ENCODE measurements at places on chromosomes 3 and 15.

GRCh38 chr15:74621936-74622335 is 6.3 kb downstream of the CLK3 start:
- no peak for DNase-seq

- no peak for DNase-seq
Observed at GRCh38 chr3:182294256-182294655, 499.0 kb upstream of the ATP11B start.

DNA sequence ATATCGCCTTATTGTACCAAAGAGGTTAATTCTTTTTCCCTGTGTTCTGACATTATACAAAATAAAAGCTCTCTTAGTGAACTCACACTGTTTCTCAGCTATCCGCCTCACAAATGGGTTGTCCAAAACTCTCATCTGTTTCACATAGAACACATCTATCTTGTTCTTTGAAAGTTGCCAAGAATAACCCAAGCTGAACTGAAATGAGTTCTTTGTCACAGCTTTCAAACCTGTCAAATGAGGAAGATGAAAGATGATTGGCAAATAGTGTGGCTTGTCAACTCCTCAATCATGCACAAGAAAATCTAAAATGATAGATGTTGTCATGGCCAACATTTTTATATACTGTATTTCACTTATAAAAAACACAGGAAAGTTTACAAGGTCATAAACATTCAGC is 168.1 kb upstream of the OSTN start:
- DNase-seq, result no peak

GRCh38 chr15:69074843-69075224 is 60.3 kb downstream of the NOX5 start:
- DNase-seq, result no peak

GRCh38 chr15:33915571-33916407 is 52.5 kb upstream of the CHRM5 start:
- no peak for DNase-seq

GRCh38 chr3:124428372-124429128 is 301.7 kb upstream of the UMPS start:
- no peak for DNase-seq

DNA sequence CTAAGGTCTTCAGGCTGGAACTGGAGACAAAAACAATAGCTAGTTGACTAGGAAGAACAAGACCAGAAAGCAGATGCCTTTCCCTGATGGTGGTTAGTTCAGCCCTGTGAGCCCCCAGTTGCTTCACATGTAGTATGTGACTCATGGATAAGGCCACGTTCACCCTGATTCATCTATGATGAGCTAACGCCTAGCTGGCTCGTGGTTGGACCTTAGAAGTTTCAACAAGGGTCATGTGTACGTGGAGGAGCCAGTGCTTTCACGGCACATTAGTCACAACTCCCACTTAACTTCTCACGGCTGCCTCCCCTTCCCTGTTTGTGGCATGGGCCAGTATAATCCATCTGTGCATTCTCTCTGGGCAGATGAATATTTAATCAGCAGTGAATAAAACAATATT is 20.6 kb downstream of the COL8A1 start:
- DNase-seq, result peak; percentile 79

GRCh38 chr15:26421065-26421464 is 351.8 kb downstream of the GABRB3 start:
- no peak for DNase-seq

GRCh38 chr15:59699810-59700431 is 10.8 kb upstream of the BNIP2 start:
- DNase-seq, result peak; percentile 77

GRCh38 chr3:62727981-62728380 is 147.2 kb downstream of the CADPS start:
- DNase-seq, result no peak

- DNase-seq, result no peak
Observed at GRCh38 chr3:45330510-45331295, 57.7 kb upstream of the LARS2 start.

DNA sequence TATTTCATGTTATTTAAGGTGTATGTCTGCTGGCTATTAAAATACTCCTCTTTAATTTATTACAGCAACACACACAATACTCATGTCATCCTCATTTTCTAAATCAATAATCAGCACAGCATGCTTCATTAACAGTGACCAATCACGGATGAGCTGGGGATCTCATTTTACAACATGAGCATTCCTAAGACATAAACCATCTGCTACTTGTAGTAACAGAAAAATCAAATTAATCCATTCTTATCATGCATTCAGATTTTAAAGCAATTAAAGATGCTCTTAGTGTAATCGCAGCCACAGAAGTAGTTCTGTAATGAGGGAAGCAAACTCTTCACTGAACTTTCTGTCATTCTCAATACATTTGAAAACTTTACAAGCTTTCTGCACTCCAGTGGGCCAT is 191.1 kb downstream of the TBC1D5 start:
- DNase-seq, result no peak

DNA sequence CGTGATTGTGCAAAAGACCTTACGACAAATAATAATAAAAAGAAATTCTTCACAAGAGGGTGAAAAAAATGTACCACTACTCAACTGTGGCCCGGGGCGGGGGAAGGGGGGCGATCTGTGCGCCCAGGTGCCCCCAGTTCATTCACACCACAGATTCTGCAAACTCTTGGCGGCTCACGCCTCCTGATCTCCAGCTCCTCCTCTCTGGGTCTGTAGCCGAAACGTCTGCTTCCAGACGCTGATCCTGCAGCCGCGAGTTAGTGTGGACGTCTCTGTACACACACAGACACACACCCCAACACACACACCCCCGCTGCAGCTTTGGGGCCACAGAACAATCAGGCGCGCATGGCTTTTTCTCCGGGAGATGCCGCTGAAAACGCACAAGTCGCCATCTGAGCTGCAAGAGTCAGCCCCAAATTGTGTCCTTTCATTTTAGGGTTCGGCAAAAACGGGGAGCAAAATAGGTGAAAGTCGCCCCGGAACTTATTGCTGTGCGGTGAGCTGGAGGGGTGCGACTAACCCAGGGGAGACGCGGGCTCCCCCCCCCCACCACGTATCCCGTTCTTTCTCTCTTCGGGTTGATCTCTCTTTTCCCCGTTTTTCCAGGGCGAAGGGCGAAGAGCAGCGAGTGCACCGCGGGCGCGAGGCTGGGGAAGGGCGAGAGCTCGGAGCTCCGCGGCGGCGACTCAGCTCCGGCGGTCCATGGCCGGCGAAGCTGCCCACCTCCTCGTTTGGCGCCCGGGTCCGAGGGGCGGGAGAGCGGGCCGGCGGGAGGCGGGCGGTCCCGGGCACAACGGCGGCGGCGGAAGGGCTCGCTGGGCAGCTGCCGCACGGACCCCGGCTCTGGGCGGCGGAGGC is 505 bp upstream of the WNT5A start:
- peak; percentile 16 for DNase-seq

- DNase-seq, result no peak
Observed at GRCh38 chr3:177674186-177674585, 476.9 kb upstream of the TBL1XR1 start.

DNA sequence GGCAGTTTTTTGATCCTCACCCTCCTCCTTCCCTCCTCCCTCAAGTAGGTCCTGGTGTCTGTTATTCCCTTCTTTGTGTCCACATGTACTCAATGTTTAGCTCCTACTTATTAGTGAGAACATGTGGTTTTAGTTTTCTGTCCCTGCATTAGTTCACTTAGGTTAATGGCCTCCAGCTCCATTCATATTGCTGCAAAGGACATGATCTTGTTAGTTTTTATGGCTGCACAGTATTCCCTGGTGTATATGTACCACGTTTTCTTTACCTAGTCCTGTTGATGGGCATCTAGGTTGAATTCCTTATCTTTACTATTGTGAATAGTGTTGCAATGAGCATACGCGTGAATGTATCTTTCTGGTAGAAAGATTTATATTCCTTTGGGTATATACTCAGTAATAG is 61.7 kb upstream of the FGF7 start:
- no peak for DNase-seq

DNA sequence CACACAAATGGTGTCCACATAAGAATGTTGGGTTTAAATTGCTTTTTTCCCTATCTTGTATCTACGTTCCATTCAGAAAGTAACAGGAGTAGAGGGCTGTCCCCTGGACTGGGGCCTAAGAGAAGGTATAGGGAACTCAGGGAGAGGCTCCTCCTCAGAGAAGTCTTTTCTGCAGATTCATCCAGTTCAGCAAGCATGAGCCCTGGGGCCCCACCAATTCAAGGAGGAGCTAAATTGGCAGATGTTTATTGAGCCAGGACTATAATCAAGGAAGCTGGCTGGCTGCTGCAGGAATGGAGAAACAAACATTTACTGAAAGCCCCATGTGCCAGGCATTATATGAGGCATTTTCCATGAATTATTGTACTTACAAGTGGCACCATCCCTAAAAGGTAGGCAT is 22.1 kb upstream of the LARS2 start:
- no peak for DNase-seq

- no peak for DNase-seq
Observed at GRCh38 chr3:59180006-59180405, 130.2 kb upstream of the CFAP20DC start.

- no peak for DNase-seq
Observed at GRCh38 chr3:50242851-50243542, 7.0 kb downstream of the GNAI2 start.

- DNase-seq, result peak; percentile 13
Observed at GRCh38 chr3:88149101-88149508, 654 bp upstream of the C3orf38 start.

DNA sequence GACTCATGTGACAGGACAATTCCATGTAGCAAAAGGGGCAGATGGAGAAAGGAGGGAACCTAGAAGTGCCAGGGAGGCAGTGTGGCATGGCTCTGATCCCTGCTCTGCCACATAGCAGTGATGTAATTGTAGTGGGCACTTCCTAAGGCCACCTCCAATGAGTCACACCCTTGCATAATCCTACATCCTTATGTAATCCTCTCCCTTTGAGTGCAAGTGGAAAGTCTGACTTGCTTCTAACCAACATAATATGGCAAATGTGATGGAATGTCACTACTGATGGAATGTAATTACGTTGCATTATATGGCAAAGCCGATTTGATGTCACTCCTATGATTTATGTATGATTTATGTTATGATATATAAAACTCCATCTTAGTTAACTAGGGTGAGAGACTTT is 72.9 kb upstream of the ATP2C1 start:
- peak; percentile 63 for DNase-seq

- no peak for DNase-seq
Observed at GRCh38 chr3:31065765-31066164, 171.3 kb upstream of the GADL1 start.

DNA sequence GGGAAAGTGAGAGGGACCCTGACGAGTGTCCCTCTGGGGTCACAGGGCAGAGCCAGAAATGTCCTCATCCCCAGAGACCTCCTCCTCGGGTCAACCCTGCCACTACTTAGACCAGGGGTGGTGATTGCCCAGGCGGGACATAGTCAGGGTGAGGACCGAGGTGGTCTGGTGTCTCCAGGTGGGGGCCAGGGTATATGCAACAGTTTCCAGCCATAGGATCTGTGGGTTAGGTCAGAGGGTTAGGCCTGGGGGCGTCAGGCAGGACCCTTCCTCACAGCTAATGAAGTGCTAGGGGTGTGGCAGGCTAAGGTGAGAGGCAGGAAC is 22.3 kb upstream of the FBLN2 start:
- no peak for DNase-seq

DNA sequence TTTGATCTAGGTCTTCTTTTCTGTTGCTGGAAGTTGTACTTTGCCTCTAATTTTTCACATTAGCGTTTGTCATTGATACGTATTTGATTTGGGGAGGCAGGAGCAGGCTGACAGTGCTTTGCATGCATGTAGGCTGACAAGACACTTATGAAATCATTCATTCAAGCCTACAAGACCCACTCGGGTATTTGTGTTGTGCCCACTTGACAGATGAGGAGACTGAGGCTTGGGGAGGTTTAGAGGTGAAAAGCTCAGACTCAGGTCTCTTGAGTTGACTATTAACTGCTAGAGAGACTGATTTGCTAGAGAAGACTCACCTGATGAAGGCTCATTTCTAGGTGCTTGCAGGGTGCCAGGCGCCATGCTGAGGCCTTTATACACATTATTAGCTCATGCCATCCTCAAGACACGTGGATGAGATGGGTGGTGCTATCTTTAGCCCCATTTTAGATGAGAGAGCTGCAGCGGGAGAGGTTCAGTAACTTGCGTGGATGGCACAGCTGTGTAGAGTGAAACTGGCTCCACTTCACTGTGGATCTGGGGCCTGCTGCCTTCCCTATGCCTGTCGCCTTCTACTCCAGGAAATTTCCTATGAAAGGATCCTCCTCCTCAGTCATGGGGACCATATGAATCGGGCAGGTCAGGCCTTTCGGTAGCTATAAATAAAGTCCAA is 192.7 kb downstream of the ITPR1 start:
- DNase-seq, result no peak

- no peak for DNase-seq
Observed at GRCh38 chr3:52350981-52351761, 35.1 kb downstream of the DNAH1 start.

- DNase-seq, result peak; percentile 59
Observed at GRCh38 chr15:87527416-87527815, 729.1 kb downstream of the NTRK3 start.

DNA sequence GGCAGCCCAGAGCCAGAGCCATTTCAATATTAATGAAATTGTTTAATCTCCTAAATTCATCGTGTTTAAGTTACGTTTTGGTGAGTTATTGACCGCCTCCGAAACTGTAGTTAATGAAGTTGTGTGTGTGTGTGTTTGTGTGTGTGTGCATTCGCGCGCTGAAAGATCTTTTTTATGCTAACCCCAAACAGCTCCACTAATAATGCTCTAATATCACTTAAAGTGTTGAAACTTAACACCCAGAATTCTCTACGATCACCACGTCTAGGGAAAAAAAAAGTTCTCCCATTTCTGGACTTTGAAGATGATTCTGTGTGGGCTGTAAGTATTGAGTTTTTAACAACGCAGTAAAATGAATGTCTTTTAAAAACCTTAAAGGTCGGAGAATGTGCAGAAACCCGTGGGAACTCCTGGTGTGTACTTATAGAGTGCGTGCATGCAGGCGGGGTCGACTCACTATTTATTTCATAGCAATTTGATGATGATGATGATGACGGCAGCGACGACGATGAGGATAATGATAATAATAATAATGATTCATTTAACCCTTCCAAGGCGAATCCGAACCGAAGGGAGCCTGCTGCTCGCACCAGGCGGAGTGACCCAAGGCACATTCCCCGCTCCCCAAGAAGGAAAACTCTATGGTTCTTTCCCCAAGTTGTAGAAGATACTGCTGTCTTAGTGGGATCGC is 1.4 kb upstream of the FOXB1 start:
- no peak for DNase-seq

DNA sequence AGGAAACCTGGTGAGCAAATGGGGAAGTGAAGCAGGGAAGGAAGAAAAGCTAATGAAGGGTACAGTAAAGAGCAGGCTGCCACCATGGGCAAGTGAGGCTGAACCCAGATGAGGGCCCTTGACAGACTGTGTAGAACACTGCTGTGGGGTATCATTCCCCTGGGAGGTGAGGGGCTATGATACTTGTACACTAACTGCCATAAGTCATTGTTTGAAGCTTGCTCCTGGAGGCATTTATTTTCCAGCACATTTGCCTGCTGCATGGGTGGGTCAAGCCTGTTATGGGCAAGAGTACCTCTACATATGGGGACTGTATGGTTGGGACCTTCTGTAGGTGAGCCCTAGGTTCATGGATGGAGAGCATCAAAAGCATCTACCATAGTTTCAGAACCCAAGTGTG is 57.4 kb downstream of the POMGNT2 start:
- no peak for DNase-seq
